ENCODE measurements at places on chromosomes 16 and 17. TPM values are rescaled to one million over a fixed set of nuclear protein-coding genes. Genes with fewer than 3 reads are reported as not detected.

DNA sequence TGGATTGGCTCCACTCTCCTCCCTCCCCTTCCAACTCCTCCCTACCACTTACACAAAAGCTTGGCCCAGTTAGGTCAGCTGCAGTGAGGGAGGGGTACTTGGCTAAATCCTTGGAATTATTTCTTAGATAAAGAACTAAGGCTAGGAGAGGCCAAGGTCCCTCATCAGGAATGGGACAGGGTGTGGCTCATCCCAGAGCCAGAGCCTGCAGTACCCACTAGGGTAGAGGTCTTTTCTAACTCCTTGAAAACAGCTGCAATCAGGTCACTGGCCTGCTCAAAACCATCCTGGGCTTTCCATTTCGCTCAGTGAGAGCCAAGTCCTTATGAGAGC is 1.9 kb upstream of the SLC46A1 start:
- no peaks in the 10 kb centered on the region for H3K27me3 ChIP-seq
- H3K36me3 ChIP-seq: no peaks in the 10 kb centered on the region
- peaks cover 9% of the 10 kb centered on the region for H3K4me1 ChIP-seq
- no peak for DNase-seq
- no peak overlapping the region for H3K4me3 ChIP-seq

- H3K27me3 ChIP-seq: peaks cover 4% of the 10 kb centered on the region
- no peaks in the 10 kb centered on the region for H3K4me1 ChIP-seq
- no peak overlapping the region for H3K27ac ChIP-seq
- no peak overlapping the region for H3K4me3 ChIP-seq
- no peak for DNase-seq
These were observed 6.9 kb upstream of the SCNN1G start for GRCh38 chr16:23175651-23176050.

Gene PRAC2
- total RNA-seq: not detected

DNA sequence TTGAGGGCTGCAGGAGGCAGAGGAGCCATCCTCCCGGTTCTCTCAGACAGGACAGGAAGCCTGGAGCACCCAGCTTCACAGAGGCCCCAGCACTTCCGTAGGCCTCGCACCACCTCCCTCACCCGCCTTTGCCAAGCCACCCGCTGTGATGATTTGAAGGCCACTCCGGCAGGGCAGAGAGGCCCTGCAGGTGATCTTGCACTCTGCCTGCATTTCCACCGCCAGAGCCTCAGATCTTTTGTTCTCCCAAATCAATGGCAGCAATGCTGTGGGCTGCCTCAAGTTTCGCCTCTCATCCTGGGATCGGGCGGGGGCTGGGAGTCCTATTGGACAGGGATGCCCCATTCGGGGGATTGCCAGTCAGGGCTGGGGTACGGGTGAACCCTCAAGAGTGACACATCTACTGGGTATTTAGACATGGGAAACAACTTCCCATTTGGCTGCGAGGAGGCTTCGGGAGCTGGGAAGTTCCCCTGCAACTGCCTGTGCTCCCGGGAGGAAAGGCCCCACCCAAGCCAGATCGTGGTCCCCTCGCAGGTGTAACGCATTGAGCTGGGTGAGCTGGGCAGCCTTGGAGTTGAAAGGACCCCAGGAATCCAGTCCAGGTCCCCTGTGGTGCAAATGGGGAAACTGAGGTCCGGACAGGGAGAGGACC is 34.8 kb upstream of the PEMT start:
- no peak overlapping the region for H3K27ac ChIP-seq
- H3K4me3 ChIP-seq: no peak overlapping the region
- no peak for DNase-seq
- H3K4me1 ChIP-seq: no peaks in the 10 kb centered on the region
- no peaks in the 10 kb centered on the region for H3K27me3 ChIP-seq

- H3K36me3 ChIP-seq: no peaks in the 10 kb centered on the region
- no peak for DNase-seq
- H3K27me3 ChIP-seq: no peaks in the 10 kb centered on the region
- no peak overlapping the region for H3K4me3 ChIP-seq
These were observed 21.0 kb downstream of the PMM2 start for GRCh38 chr16:8818504-8819270.

Gene DDX52
- total RNA-seq: 31.7 TPM

DNA sequence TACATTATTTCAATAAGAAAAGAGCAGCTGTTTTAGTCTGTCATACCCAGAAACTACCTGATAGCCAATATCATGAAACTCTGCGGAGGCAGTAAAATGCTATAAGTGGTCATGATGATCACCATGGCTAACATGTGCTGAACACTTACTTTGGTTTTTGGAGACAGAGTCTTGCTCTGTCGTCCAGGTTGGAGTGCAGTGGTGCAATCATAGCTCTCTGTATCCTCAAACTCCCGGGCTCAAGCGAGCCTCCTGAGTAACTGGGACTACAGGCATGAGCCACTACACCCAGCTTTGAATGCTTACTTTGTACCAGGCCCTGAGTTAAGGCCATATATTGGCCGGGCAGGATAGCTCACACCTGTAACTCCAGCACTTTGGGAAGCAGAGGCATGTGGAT is 101.2 kb upstream of the DHX40 start:
- DNase-seq: no peak
- no peaks in the 10 kb centered on the region for H3K4me1 ChIP-seq
- H3K36me3 ChIP-seq: no peaks in the 10 kb centered on the region
- H3K4me3 ChIP-seq: no peak overlapping the region
- no peak overlapping the region for H3K27ac ChIP-seq

- H3K27ac ChIP-seq: no peak overlapping the region
- no peaks in the 10 kb centered on the region for H3K4me1 ChIP-seq
- no peaks in the 10 kb centered on the region for H3K36me3 ChIP-seq
- no peak for DNase-seq
These were observed 19.2 kb upstream of the ABAT start for GRCh38 chr16:8655184-8655717.

DNA sequence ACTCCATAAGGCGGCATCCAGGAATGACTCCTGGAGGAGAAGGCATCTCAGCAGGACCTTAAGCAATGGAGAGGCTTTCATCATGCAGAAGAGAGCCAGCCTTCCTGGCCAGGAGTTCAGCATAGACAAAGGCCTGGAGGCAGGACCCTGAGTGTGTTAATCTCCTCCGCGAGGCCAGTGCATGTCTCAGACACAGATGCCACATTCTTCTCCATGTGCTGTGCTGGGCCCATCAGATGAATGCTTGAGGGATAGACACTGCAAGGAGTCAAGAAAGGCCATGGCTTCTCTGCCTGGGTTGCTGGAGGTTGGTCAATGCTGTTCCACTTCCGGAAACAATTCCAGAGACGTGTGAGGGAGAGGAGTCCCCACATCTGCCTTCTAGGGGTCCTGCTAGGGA is 147.5 kb downstream of the IRX5 start:
- H3K36me3 ChIP-seq: no peaks in the 10 kb centered on the region
- no peaks in the 10 kb centered on the region for H3K4me1 ChIP-seq
- H3K27ac ChIP-seq: no peak overlapping the region
- no peak overlapping the region for H3K4me3 ChIP-seq

- no peak within 1 kb of the TSS for H3K27ac ChIP-seq
- H3K4me3 ChIP-seq: no peak within 1 kb of the TSS
- H3K4me1 ChIP-seq: peaks cover 4% of the 10 kb centered on the region
- no peaks in the 10 kb centered on the region for H3K36me3 ChIP-seq
- no peaks in the 10 kb centered on the region for H3K27me3 ChIP-seq
These were observed at the start of gene HSPB9 for GRCh38 chr17:42122371-42123303. Gene HSPB9, plus strand, starts transcription at chr17:42122804. Its CDS starts 47 bp downstream, at chr17:42122851.

- H3K36me3 ChIP-seq: no peaks in the 10 kb centered on the region
- DNase-seq: no peak
- no peaks in the 10 kb centered on the region for H3K4me1 ChIP-seq
- no peak overlapping the region for H3K4me3 ChIP-seq
- no peak overlapping the region for H3K27ac ChIP-seq
These were observed 108.3 kb downstream of the ZNF423 start for GRCh38 chr16:49747654-49748053.

DNA sequence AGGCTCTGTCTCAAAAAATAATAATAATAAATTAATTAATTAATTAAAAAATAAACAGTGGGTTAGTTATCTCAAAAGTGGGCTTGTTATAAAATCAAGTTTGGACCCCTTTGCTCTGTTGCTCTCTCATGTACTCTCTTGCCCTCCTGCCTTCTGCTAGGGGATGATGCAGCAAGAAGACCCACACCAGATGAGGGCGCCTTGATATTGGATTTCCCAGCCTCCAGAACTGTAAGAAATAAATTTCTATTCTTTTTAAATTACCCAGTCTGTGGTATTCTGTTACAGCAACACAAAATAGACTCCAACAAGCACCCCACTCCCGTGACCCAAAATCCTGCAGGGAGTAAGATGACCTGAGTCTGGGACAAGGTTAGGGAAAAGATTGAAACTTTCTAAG is 2.1 kb upstream of the ZNF652 start:
- H3K27ac ChIP-seq: no peak overlapping the region
- no peak overlapping the region for H3K4me3 ChIP-seq
- no peaks in the 10 kb centered on the region for H3K36me3 ChIP-seq
- no peaks in the 10 kb centered on the region for H3K27me3 ChIP-seq
- H3K4me1 ChIP-seq: peaks cover 24% of the 10 kb centered on the region
- DNase-seq: no peak

- H3K27me3 ChIP-seq: no peaks in the 10 kb centered on the region
- H3K4me1 ChIP-seq: no peaks in the 10 kb centered on the region
- H3K36me3 ChIP-seq: no peaks in the 10 kb centered on the region
- H3K4me3 ChIP-seq: no peak overlapping the region
- DNase-seq: no peak
- H3K27ac ChIP-seq: no peak overlapping the region
These were observed 32.7 kb downstream of the CDK5RAP3 start for GRCh38 chr17:48003417-48004151.

Gene KRTAP4-9
- not detected for total RNA-seq

DNA sequence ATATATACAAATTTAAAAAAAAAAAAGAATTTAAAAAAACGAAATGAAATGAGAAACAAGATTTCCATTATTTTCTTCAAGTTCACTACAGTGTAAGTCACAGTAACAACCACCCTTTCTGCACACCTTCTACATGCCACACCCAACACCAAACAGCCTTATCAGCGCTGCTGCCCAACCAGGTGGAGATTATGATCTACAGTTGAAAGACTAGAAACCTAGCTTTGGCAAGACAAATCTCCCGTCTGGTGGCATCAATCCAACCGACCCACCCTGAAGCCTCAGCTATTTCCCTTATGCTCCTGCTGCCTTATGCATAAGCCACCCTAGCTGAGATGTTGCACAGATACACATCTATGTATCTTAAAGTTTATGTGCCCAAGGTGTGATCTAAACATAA is 60.8 kb downstream of the PARN start:
- H3K36me3 ChIP-seq: no peaks in the 10 kb centered on the region
- H3K27ac ChIP-seq: no peak overlapping the region
- no peaks in the 10 kb centered on the region for H3K4me1 ChIP-seq
- no peak overlapping the region for H3K4me3 ChIP-seq

Gene GNG13
- total RNA-seq: not detected

GRCh38 chr17:3848229-3848835 is 2.3 kb upstream of the NCBP3 start:
- no peaks in the 10 kb centered on the region for H3K36me3 ChIP-seq
- no peak overlapping the region for H3K4me3 ChIP-seq
- peaks cover 17% of the 10 kb centered on the region for H3K4me1 ChIP-seq
- no peak for DNase-seq
- no peak overlapping the region for H3K27ac ChIP-seq

DNA sequence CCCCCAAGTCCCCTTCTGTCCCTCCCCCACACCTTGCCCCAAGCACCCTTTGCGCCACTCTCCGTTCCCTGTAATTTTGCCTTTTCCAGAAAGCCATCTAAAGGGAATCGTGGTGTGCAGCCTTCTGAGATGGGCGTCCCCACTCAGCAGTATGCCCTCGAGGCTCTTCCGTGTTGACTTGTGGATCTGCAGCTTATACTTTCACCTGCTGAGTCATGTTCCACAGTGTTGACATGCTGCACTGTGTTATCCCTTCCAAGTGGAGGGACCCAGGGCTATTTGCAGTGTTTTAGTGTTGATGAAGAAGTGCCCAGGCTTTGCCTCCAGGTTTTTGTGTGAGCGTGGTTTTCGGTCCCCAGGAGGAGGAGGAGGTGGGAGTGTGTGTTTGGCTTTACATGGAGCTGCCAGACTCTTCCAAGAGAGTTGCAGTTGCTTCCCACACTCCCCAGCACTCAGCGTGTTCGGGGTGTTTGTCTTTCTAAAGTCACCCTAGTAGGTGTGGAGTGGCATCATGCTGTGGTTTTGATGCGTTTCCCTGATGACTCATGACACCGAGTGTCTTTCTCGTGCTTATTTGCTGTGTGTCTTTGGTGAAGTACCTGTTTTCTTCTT is 32.1 kb upstream of the JPT2 start:
- H3K27me3 ChIP-seq: no peaks in the 10 kb centered on the region
- H3K4me1 ChIP-seq: peaks cover 8% of the 10 kb centered on the region
- H3K4me3 ChIP-seq: no peak overlapping the region
- H3K27ac ChIP-seq: no peak overlapping the region
- no peaks in the 10 kb centered on the region for H3K36me3 ChIP-seq
- DNase-seq: no peak

Gene CLEC18C
- not detected for total RNA-seq

DNA sequence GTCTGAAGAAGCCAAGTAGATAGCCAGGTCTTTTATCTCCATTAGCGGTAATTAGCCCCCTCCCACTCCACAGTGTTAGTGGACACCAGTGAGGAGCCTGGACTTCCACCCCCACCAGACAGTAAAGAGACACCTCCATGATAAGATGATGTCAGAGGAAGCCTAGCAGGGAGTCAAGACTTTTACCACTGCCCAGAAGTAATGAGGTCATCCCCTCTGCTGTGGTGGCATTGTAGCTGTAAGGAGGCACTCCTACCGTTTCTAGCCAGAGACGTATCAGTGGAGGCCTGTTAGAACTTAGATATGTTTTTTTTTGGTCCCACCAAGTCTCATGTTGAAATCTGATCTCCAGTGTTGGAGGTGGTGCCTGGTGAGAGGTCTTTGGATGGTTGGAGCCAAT is 38.1 kb downstream of the PIK3R5 start:
- peaks cover 38% of the 10 kb centered on the region for H3K4me1 ChIP-seq
- no peak for DNase-seq
- H3K4me3 ChIP-seq: no peak overlapping the region
- H3K27ac ChIP-seq: no peak overlapping the region
- H3K27me3 ChIP-seq: no peaks in the 10 kb centered on the region

- no peak for DNase-seq
- no peaks in the 10 kb centered on the region for H3K4me1 ChIP-seq
- no peaks in the 10 kb centered on the region for H3K27me3 ChIP-seq
- H3K27ac ChIP-seq: no peak overlapping the region
- H3K36me3 ChIP-seq: no peaks in the 10 kb centered on the region
These were observed 7.8 kb upstream of the ASGR2 start for GRCh38 chr17:7122381-7122780.

GRCh38 chr17:67359960-67360791 is 6.2 kb downstream of the PSMD12 start:
- no peak overlapping the region for H3K4me3 ChIP-seq
- H3K27me3 ChIP-seq: no peaks in the 10 kb centered on the region
- DNase-seq: peak; percentile 54
- H3K4me1 ChIP-seq: peaks cover 39% of the 10 kb centered on the region
- peak overlapping the region; percentile 58 for H3K27ac ChIP-seq
- H3K36me3 ChIP-seq: peaks cover 34% of the 10 kb centered on the region

- H3K36me3 ChIP-seq: no peaks in the 10 kb centered on the region
- H3K4me1 ChIP-seq: no peaks in the 10 kb centered on the region
- no peaks in the 10 kb centered on the region for H3K27me3 ChIP-seq
- no peak for DNase-seq
- no peak overlapping the region for H3K27ac ChIP-seq
- no peak overlapping the region for H3K4me3 ChIP-seq
These were observed 31.4 kb upstream of the XYLT2 start for GRCh38 chr17:50314456-50315011.

GRCh38 chr17:43553573-43553972 is 7.4 kb upstream of the ETV4 start:
- H3K4me3 ChIP-seq: no peak overlapping the region
- peaks cover 6% of the 10 kb centered on the region for H3K27me3 ChIP-seq
- H3K36me3 ChIP-seq: no peaks in the 10 kb centered on the region

All from naive thymus-derived CD4-positive, alpha-beta T cell (primary cell).